ENCODE measurements at places on chromosomes 2 and 18. TPM values are rescaled to one million over a fixed set of nuclear protein-coding genes. Genes with fewer than 3 reads are reported as not detected.

The AFTPH gene
- 49.0 TPM for total RNA-seq

The MEMO1 gene
- 69.1 TPM for total RNA-seq

GRCh38 chr2:191014653-191015020, 666 bp upstream of the STAT1 start:
- no peak for DNase-seq

- no peak for DNase-seq
These were observed 54.1 kb downstream of the ATP8B1 start for GRCh38 chr18:57748770-57749603.

Data from natural killer cell treated with Interleukin-12 subunit alpha and Interleukin-12 subunit beta and Interleukin-15 and Interleukin-18, amount 100 ng/mL, for 72 hours (primary cell).